ENCODE measurements at places on chromosomes 5 and 9.

DNA sequence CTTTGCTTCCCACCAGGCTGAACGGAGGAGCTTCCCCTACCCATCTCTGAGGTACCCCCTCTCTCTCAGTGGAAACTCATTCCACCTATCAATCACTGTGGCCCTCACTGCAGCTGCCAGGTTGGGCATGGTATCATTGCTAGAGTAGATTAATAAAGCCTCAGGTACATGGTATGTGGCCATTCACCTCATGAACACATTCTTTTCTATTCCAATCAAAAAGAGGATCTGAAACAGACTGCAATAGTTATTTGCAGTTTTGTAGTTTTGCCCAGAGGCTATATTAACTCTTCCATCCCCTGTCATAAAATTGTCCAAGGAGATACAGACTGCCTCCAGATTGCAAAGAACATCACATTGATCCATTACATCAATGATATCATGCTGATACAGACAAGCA, 85.8 kb upstream of the MVB12B start:
- DNase-seq = no peak

- DNase-seq = peak; percentile 25
Measured at GRCh38 chr5:107666051-107666655, 4.6 kb downstream of the EFNA5 start.

DNA sequence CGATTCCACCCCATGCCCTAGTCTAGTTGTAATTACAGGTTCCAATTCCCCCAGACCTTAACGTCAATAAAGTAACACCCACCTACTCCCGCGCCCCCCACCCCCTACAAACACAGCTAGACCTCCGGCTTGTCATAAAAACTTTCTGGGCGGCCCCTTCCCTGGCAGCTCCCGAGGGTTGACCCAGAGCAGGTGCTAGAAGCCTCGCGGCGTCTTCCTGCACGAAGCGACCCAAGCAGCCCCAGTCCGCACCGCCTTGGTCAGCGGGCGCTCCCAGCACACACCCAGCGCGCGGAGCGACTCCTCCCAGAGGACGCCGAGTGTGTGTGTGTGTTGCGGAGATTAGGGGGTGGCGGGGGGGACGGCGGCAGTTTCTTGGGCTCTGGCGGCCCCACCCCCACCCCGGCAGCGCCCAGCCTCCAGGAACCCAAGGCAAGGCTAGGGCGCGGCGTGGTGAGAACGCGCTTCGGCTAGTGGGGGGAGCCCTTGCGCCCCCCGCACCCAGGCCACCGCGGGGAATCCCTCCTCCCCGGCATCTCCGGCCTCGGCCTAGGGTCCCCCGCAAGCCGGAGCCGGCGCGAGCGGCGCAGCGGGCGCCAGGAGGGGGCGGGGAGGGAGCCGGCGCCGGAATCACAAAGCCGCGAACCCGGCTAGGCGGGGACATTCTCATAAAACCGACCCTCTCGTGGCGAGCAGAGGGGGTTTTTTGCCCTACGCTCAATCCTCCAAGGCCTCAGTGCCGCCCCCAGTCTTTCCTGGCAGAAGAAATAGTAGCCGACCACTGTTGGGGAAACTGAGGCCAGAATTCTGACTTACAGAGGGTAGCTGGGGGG, 2.2 kb downstream of the PCDH1 start:
- DNase-seq = peak; percentile 37

GRCh38 chr5:77498952-77499351, 6.8 kb upstream of the WDR41 start:
- no peak for DNase-seq

GRCh38 chr5:8908055-8908683, 637.7 kb downstream of the SEMA5A start:
- peak; percentile 51 for DNase-seq

GRCh38 chr5:141871870-141872269, 6.3 kb downstream of the PCDH1 start:
- DNase-seq = no peak

- peak; percentile 89 for DNase-seq
Measured at GRCh38 chr5:80662108-80662507, 7.3 kb upstream of the DHFR start.

- DNase-seq = no peak
Measured at GRCh38 chr5:130939059-130939458, 226.0 kb downstream of the HINT1 start.

GRCh38 chr9:97906236-97906831, 16.0 kb downstream of the TRMO start:
- DNase-seq = no peak

DNA sequence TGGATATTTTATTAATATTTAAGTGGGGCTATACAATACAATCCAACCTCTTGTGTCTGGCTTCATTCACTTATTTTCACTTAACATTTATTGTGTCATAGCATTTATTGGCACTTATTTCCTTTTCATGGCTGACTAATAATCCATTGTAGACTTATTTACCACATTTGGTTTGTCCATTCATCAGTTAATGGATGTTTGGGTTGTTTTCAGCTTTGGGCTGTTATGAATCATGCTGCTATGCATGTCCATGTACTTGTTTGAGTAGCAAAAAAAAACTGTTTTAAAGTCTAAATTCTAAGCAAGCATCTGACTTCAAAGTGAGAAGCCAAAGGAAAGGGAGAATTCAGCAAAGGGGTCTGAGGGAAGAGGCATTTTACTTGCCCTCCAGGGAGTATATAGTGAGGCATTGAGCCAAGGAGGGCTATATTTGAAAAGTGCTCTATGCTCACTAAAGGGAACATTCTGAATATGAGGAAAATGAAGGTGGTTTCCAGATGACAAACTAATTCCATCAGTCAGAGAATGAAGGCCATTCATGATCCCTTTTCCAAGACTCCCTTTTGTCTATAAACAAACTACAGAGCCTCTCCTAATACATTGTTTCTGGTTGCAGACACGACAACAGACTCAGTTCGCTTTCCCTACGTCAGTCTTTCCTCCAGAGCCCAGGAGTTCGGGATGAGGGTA, 532.8 kb upstream of the KLF4 start:
- peak; percentile 39 for DNase-seq

Measured in epithelial cell of esophagus (primary cell).